ENCODE measurements at places on chromosomes 3 and 15.
A peak's percentile ranks its signal among the peaks of the same experiment; 100 is the strongest.

DNA sequence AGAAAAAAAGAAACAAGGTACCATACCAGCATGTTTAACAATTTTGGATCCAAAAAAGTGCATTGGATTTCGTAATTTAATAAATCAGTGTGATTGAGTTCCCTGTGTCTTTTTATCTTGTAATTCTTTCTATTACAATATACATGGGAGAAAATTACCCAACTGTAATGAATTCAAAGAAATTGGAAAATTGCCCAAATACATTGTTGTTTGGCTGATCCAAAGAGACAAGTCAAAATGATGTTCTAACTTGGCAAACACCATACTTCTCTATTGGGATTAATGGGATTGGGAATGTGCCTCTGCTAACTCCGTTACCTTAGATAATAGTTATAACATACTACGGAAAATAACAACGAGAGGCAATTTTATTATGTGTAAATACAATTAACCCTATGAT, 1097.1 kb downstream of the ROBO1 start:
- no peak for DNase-seq

DNA sequence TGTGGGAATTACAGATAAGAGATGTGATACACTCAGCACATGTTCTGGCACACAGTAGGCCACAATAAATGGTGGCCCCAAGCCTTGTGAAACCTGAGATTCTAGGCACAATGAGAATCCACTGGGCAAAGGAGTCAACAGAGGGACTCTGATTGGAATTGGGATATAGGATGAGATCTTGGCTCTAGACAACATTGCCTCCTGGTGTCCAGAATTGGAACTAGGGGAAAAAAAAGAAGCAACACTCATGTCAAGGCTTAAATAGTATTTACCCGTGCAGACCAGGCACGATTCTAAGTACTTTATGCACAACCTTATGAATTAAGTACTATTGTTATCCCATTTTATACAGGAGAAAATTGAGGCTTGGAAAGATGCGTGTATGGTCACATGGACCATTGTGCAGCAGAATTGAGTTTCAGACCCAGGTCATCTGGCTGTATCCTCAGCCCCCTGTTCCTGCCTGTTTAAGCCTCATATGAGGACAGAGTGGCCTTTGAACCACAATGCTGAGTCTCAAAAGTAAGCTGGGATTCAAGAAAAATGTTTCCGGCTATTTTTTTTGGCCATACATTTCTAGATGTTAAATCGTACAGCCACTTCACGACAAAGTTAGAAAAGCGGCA, 124.8 kb downstream of the SV2B start:
- peak; percentile 52 for DNase-seq

- DNase-seq: no peak
Measured at GRCh38 chr15:40436892-40437751, 3.6 kb upstream of the BAHD1 start.

DNA sequence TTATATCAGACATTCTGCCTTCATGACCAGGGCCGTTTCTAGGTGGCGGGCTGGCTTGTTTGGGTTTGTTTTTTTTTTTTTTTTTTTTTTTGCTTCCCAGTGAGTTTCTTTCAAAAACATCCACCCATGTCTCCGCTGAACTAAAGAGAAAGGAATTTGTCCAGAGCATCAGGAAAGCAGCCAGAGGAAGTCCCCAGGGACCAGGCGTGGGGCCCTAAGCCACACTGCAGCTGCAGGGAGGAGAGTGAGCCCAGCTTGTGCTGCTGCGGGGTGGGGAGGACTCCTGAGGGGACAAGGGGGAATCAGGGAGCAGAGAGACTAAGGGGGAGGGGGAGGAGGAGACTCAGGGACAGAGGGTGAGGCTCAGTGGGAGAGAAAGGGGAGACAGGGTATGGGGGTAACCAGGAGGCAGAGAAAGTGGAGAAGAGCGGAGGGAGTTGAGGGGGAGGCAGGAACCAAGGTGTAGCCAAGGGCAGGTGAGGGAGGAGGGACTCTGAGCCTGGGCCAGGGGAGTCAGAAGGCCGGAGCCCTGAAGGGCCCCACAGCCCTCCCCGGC, 49.5 kb downstream of the CYP11A1 start:
- peak; percentile 75 for DNase-seq
